ENCODE measurements at places on chromosomes 1 and 21.
A peak's percentile ranks its signal among the peaks of the same experiment; 100 is the strongest.

DNA sequence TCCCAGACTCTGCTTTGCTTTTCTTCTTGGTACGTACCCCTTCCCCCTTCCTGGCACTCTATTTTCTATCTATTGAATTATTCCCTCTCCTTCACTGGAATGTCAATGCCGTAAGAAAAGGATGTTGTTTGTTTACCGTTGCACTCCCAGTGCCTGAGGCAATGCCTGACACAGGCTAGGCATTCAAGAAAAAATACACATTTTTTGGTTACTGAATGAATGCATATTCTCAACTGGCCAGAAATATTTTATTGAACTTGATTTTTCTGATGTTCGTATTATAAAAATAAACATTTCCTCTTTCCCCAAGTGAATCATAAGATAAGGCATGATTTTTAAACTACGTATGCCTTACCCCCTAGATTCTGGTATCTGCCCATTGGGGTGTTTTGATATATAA, 41.2 kb downstream of the GNG12 start:
- DNase-seq: no peak

- DNase-seq: no peak
Observed at GRCh38 chr1:95229037-95229436, 5.0 kb upstream of the RWDD3 start.

DNA sequence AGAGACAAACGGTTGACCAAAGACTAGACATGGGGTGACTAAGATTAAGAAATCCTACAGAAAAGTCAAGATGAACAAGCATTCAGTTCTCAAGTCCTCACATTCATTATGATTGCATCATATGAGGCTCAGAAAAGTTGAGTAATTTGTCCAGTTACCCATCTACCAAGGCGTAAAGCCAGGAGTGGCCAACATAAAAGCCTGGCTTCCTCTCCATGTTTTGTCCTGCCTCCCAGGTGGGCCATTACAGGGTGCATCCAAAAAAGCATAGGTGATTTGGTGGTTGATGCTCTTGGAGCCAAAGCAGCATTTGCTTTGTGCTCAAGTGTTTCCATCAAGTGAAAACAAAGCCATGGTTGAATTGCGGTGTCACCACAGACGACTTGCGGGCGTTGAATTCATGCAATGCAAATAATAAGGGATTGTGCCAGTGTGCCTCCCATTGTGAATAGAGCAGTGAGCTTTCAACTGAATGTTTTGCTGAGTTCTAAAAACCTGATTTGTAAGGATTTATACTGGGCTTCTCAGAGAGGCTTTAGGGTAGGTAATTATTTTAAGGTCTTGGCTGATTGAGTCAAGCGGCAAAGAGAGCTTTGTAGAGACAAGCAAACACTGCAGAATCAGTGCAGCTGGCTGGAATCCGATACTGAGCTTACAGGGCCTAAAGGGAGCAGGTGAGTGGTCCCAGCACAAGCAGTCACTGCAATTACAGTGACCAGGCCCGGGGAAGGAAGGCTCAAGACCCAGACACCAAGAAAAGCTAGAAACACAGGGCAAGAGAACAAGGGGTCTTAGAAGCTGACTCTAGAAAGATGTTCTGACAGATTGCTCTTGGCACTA, 54.1 kb downstream of the KCNJ15 start:
- no peak for DNase-seq

GRCh38 chr1:227459326-227459841, 104.0 kb upstream of the ZNF678 start:
- DNase-seq: no peak

- DNase-seq: no peak
Observed at GRCh38 chr1:166127003-166127402, 39.8 kb downstream of the FAM78B start.

DNA sequence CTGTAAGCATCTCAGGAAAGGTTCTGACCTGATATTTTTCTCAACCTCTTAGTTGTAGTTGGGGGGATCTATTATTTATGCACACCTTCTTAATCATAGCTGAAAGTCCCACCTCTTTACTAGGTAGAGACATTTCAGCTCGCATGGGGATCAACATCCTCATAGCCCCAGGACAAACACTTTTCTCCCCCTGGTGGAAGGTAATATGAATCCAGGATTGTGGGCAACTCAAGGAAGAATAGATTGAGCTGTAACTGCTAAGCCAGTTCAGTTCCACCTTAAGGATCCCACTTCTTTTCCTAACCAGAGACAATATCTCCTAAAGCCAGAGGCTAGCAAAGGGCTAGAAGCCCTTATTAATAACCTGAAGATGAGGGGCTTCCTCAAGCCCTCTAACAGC, 25.4 kb upstream of the SMYD3 start:
- no peak for DNase-seq

GRCh38 chr1:224791362-224791941, 138.0 kb upstream of the DNAH14 start:
- DNase-seq: no peak

DNA sequence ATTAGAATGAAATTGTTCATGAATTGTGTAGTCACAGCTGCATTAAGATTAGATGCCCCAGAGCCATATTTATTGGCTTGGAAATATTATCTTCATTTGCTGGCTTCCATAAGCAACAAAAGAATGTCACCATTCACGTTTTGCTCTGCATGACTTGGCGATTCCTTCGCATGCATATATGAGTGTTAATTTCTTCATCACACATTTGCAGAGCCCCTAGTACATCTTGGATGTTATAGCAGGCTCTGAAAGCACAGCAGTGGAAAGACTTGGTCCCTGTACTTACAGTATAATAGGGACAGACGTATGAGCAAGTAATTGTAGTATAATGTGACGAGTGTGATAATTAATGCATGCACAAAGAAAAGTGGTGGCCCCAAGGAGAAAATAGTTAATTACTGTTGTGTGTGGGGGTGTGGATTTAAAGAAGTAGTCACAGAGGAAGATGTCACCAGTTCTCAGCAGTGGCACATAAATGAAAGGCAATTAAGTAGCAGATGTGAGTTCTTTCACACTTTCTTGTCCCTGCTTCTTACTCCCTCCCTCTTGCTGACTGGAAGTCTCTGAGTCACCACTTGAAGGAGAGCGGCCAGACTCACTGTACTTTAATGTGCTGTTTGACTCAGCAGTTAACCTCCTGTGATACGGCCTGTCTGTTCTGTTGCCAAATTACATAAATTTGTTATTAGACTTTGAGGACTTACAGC, 21.0 kb downstream of the S100A10 start:
- DNase-seq: peak; percentile 47

DNA sequence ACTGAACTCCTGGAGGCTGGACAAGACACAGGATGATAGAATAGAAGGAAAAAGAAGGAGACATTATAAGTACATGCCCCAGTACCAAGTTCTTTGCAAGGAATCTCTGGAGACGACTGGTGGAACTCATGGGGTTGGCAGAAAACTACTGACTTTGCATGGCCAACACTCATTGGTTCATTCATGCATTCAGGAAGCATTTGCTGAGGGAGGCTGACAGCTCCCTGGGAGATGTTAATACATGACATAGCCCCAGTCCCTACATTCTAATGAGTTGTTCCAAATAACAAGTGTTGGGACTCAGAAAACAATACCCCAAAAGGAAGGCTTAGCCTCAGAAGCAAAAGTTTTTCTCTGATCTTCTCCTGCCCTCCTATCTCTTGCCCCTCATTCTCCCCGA, 172.8 kb upstream of the IRF2BP2 start:
- DNase-seq: no peak

DNA sequence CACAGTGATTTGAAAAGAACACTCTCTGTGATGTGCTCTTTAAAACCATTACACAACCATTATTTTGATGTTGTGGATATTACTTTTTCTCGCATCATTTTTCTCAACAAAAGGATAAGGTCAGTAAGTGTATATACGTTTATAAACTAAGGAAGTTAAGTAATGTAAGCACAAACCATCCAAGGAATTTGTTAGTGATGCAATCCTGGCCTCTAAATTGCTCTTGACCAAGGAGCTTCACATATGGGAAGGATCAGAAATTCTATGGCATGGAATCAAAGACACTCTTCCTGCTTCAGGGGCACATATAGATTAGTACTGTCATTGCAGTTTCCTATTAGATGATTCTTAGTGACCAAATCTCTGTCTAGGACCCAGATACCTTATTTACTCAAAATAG, 3.6 kb upstream of the PPP2R5A start:
- no peak for DNase-seq

GRCh38 chr1:17539118-17539476, 401 bp upstream of the ARHGEF10L start:
- DNase-seq: no peak

GRCh38 chr1:4108331-4108730, 208.3 kb upstream of the C1orf174 start:
- no peak for DNase-seq

GRCh38 chr1:15058261-15058660, 95.3 kb upstream of the TMEM51 start:
- DNase-seq: no peak

- no peak for DNase-seq
Observed at GRCh38 chr1:158999316-159000069, 10.2 kb upstream of the IFI16 start.

DNA sequence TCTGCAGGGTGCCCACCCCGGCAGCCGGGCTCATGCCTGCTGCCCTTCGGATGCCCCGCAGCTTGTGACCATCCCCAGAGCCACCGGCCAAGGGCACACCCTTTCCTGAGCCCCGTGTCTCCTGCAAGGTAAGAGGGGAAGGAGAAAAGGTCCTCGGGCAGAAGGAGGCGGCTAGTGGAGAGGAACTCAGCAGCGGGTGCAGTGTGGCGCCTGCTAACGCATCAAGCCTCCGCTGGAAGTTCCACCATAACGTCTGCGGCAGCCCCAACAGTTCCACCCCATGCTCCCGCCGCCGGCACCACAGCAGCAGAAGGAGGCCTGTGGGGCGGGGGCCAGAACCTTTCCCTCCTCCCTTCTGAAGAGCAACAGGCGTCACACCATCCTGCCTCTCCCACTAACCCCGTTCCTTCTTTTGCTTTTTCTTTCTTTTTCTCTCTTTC, 990 bp downstream of the VWA5B1 start:
- DNase-seq: no peak

DNA sequence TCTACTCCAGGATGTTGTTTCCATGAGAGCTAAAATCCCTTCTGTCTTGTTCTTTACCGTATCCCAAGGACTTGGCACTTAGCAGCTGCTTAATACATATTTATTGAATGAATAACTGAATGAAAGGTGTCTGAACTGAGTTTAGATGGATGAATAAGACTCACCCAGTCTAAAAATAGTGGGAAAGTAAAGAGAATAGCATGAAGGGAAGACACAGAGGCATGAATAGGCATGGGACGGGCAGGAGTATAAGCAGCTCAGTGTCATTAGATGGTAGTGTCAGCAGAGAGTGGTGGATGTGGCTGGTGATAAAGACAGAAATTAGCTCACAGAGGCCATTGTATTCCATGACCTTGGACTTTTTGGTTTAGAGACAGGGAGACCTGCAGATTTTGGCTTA, 9.2 kb downstream of the IL12RB2 start:
- no peak for DNase-seq

DNA sequence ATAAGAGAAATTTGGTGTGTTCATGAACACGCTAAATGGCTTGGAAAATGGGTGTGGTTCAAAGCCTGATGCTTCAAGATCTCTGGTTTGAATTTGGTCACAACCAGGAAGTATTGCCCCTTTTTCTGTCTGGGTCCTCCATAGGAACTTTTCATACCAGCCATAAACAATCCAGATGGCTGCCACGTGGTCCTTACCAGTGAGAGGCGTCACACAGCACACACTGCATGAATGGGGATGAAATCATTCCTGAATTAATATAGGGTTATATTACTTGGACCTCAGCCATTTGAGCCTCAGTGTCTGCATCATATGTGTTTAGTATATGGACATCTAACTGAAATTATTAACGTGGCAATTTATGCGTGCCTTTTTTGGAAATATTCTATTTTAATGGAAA, 64.0 kb downstream of the PRRX1 start:
- no peak for DNase-seq

GRCh38 chr1:3905953-3906671, 6.0 kb upstream of the C1orf174 start:
- DNase-seq: no peak

- DNase-seq: no peak
Observed at GRCh38 chr1:29121936-29122681, 1.6 kb downstream of the TMEM200B start.

DNA sequence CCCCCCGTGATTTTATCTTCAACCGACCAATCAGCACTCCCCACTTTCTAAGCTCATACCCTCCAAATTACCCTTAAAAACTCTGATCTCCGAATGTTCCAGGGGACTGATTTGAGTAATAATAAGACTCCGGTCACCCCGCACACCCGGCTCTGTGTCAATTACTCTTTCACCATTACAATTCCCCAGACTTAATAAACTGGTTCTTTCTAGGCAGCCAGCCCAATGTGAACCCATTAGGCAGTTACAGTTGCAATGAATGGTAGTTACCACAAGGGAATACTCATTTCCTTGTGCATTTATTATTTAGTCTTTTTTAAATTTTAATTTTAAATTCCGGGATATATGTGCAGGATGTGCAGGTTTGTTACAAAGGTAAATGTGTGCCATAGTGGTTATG, 177.9 kb downstream of the HFM1 start:
- no peak for DNase-seq

DNA sequence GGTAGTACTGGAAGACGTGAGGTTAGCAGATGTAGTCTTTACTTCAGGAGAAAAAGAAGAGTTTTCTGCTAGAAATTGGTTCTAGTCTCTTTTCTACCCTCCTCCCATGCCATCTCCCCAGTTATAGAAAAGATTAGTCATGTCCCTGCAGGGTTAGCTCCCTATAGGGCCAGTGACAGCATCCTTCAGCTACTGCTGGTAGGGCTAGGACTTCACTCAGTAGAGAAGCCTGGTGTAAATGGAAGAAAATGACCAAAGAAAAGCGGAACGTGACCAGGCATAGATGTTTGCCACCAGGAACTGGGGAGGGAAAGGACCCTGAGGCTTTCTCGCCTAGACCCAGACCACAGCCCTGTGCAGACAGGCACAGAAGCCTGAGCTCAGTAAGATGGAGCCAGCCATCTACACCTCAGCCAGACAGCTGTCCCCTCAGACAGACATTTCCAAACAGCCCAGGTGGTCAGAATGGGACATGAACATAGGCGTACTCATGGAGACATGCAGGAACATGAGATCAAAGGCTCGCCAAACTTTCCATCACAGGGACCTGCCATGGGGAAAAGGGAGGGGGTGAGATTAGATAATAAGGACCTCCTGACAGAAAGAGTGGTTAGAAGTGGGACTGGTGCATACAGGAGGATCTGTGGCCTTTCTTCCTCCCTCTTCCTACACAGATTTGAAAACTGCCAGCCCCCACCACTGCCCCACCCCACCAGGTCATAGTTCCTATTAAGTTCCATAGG, 23.5 kb upstream of the SLAMF9 start:
- no peak for DNase-seq

DNA sequence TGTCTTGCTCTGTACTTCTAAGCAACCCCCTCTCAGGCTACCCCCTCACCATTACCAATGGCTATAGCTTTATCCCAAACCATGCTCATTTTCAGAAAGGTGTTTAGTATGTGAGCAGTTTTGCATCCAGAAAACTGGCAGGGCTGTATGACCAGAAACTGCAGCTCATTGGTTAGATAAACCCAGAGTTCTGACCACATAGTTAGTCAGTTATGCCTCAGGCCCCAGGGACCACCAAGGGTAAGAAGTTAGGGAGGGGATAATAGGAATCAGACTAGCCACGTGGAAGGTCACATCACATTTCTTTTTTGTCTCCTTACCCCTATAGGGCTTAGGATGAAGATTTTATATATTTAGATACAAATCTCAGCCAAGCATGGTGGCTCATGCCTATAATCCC, 1.2 kb downstream of the ITGA10 start:
- DNase-seq: no peak

Measured in activated naive CD4-positive, alpha-beta T cell treated with Interleukin-2 at 50 U/mL for 16 hours (primary cell).